Tongue (tissue), 3 donors: ENCODE measurements at places on chromosomes 5 and 9.

- DNase-seq = no peak
These were observed 27.4 kb downstream of the RCL1 start for GRCh38 chr9:4820168-4820567.

- peak; percentile 54 for DNase-seq
These were observed 449.8 kb downstream of the ARHGEF28 start for GRCh38 chr5:74075501-74076484.

DNA sequence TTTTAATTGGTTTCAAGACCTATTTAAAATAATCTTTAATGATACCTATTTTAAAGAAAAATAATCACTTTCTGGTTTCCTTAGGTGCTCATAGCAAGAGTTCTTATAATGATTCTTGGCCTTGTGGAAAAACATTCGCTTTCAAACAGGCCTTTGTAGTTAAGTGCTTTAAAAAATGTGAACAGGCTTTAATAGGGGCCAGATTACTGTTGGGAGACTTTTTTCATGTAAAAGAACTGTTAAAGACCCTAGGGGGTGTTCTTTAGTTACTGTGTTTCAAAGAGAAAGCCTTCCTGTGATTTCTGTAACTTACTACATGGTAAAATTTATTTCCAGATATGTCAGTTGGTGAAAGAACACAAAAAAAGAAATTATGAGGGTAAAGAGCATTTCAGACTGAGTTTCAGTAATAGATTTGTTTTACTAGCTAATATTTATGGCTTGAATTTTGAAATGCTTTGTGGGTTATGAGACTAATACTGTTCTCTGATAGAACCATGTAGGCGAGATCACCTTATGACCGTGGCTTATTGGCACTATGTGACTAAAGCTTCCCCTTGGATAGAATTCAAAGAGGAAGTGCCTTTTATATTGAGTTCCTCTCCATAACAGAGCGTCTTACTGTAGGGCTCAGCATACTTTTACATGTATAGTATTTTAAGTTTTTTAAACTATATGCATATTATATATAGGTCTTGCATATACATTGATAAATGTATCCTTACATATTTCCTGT is 70.7 kb downstream of the CSNK1G3 start:
- DNase-seq = no peak

DNA sequence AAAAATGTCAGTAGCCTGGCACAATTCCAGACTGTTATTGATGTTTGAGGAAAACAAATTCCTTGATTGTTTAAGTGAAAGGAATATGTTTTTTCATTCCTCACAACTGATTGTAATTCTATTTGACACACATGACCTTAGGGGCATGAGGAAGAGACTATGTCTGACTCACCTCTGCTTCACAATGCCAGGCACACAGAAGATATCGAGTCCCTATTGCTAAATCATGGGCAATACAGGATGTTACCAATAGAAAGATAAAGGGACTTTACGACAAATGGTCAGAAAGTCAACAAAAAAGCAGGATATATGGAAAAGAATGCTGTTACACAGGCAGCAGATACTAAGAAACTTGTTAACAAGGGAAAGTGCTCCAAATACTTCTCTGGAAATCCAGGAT is 1903.5 kb downstream of the EFNA5 start:
- no peak for DNase-seq
